ENCODE measurements at places on chromosomes 3 and 15.

- no peak for ATAC-seq
Observed at GRCh38 chr3:98246142-98246541, 17.9 kb upstream of the OR5H6 start.

- no peak for ATAC-seq
Observed at GRCh38 chr3:172133838-172134237, 94.5 kb downstream of the FNDC3B start.

DNA sequence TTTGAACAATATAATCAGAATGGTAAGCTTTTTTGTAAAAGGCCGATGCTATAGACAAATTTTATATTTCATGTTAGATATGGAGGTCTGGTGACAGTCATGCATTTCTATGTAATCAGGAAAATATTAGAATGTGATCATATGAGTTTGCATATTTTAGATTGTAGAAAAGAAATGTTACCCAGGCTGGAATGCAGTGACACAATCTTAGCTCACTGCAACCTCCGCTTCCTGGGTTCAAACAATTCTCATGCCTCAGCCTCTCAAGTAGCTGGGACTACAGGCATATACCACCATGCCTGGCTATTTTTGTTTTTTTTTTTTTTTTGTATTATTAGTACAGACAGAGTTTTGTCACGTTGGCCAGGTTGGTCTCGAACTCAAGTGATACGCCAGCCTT lies 152.0 kb downstream of the LMLN start:
- ATAC-seq = no peak

DNA sequence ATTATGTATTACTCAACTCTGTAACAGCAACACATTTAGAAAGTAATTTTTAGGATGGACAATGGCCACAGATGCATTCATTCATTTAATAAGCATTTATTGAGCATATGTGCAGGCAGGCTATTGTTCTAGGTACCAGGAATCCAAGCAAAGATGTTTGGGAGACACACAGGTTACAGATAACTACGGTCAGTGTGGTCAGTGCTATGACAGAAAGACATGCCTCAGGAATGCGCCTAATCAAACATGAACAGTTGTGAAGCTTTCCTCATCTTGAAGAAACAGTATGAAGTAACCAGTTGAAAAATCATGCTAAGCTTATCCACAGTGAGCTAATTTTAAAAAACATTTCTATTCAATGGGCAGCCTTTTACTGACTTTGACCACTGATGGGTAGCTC lies 155.4 kb upstream of the CCDC54 start:
- ATAC-seq = no peak

DNA sequence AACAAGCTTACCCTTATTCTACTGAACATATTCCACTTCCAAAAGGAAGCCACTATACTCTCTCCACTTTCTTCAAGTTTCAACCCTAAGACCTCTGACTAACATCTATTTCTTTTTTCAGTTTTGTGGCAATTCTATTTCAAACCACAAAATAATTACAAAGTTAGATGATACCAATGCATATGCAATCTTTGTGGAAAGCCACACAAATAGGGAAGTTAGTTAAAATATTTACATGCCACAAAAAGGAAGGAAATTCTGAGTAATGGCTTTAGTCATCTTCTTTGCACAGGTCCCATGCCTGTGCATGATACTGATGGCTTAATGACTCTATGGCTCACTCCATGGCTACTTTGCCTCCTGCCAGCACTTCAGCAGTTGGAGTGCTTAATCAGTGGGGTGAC lies 57.0 kb upstream of the MCTP2 start:
- ATAC-seq = peak; percentile 95

DNA sequence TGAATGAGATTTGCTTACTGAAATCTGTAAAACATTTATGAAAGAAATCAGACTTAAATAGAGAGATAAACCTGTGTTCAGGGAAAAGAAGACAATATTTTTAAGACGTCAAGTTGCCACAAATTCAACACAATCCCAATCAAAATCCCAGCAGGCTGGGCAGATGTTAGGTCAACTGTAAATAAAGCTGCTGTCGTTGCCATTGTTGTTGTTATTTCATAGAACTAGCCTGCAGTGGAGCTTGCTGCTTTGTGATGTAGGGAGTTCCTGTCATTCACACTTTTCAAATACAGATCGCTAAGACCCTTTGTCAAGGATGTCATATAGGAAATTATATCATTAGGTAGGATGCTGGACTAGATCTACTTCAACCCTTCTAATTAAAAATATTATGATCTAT lies 123.1 kb downstream of the NEO1 start:
- ATAC-seq = no peak

GRCh38 chr3:44833394-44833793 lies 28.3 kb upstream of the TMEM42 start:
- ATAC-seq = no peak

GRCh38 chr3:172150913-172151650 lies 111.7 kb downstream of the FNDC3B start:
- ATAC-seq = no peak

- ATAC-seq = no peak
Observed at GRCh38 chr15:25478313-25478712, 39.5 kb upstream of the UBE3A start.

- ATAC-seq = no peak
Observed at GRCh38 chr3:3714572-3714971, 84.7 kb upstream of the LRRN1 start.

GRCh38 chr3:11282250-11283138 lies 10.3 kb downstream of the ATG7 start:
- ATAC-seq = no peak

DNA sequence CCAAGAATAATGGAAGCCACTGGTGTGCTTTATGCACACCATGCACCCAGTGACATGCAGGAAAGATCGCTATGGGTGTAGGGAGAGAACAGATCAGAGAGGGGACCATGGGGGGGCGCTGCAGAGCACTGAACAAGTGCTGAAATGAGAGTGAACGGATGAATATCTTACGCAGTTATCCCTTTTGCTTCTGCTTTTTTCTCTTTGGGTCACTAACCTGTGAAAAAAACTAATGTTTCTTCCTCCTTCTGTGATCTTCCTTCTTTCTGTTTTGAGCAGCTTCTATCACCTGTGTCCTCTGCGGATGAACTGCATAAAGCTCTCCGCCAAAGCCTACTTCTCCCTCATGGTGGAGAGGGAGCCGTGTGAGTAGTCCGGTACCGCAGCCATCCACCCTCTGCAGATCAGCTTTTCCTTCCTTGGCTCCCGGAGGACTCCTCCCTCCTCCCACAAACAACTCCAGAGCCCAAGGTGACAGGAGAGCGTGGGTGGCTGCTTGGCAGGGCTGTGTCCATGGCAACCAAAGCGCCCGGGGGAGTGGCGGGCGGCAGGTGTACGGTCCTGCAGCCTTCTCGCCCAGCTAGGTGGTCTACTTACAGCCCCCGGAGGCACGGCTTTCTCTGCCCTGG lies 106.2 kb downstream of the DGKG start:
- ATAC-seq = peak; percentile 82

DNA sequence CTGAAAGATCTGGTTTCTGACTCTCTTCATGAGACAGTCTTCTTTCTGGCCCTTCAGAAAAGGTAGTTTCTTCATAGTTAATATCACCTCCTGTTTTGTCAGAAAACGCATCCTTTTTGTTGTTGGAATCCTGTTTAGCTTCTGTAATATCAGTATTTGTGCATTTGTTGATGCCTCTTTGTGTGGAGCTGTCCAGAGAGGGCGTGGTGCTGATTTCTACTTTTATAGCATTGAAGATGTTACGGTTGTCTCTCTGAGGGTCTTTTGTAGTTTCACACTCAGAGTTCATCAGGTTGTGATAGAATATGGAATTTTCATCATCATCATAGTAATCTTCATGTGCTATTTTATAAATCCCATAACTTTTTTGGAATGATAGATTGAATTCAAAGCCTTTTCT lies 8.9 kb downstream of the GPR149 start:
- ATAC-seq = no peak

DNA sequence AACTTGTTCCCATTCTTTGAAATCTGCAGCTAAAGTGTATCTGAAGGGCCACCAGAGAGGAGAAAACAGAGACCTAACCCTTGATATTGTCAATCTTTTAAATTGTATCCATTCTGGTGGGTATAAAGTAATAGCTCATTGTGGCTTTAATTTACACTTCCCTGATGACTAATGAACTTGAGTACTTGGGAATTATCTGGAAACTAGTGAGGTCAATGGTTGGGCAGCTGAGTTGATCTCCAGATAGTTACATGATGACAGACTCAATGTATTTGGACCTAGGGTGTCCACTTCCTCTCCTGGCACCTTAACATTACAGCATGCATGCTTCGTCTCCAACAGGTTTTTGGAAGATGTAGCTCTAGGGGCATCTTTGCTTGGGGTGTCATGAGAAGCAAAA lies 195.2 kb downstream of the PDCD6IP start:
- ATAC-seq = no peak

DNA sequence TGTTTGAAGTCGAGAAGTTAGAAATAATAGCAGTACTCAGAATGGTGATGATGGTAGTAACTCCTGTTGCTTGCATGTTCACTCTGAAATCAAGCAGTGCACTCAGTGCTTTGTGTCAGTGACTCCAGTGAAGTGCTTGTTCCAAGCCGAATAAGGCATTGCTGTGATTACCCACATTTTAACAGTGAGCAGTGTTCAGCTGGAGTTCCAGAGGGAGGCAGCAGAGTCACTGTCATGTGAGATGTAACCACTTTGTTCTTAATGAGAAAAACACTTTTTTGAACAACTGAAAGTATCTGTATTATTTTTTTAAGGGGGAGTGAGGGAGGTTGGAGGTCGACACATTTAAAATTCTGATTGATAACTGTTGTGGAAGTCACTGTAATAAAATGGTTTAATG lies 3.7 kb downstream of the MDFIC2 start:
- no peak for ATAC-seq

GRCh38 chr15:67319961-67320360 lies 65.4 kb downstream of the IQCH start:
- ATAC-seq = no peak

DNA sequence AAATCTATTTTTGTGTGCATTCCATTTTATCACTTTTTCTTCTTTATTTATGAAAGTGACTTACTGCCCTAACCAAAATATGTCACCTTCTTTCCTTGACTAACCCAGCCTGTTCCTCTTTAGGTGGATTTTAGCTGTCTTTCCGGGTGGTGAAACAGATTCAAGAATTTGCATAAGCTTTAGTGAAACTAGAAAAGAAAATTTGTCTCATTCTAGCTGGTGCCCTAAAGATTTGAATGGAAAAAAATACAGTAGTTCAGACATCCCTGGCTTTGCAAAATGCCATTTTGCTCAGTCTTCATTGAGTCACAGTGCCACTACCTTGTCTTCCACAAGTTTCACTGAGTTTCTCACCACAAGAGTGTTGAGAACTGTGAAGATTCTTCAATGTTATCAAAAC lies 28.2 kb upstream of the CCDC50 start:
- peak; percentile 82 for ATAC-seq

DNA sequence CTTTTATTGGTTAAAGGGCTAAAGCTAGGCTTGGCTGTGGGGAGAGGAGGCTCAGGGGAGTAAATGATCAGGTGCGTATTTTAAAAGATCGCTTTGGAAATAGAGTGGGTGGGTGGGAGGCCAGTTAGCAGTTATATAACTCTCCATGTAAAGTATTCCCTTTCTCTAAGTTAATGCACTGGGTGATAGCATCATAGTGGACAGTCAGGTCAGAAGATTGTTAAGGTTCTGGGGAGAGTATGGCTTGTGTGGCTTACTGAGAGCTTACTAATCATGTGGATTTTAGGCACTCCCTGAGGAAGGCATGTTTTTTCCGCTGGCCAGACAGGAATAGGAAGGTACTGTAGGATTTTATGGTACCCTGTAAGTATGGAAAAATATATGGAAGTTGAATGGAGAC lies 6.3 kb upstream of the EIF3J start:
- ATAC-seq = no peak

DNA sequence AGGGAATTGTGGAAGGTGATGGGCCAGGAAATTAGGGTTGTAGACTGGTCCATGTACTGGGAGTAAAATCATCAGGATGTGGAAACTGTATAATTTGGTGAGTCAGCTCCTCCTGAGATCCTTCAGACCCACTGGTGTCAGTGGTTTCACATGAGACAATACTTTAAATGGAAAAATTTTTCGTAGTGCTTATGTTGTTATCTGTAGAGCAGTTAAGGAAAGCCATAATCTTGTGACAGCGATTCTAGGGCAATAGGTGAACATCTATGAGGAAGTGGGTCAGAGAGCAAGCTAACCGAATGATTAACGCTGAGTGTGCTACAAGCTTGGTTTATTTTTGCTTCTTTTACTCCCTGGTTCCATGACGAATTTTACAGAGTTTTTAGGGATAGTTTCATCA lies 200.6 kb downstream of the CADM2 start:
- ATAC-seq = no peak

GRCh38 chr3:61358364-61358763 lies 107.1 kb upstream of the FHIT start:
- peak; percentile 96 for ATAC-seq

GRCh38 chr3:101865751-101866509 lies 16.6 kb downstream of the NFKBIZ start:
- no peak for ATAC-seq

- ATAC-seq = no peak
Observed at GRCh38 chr15:31389576-31389975, 62.9 kb downstream of the KLF13 start.

DNA sequence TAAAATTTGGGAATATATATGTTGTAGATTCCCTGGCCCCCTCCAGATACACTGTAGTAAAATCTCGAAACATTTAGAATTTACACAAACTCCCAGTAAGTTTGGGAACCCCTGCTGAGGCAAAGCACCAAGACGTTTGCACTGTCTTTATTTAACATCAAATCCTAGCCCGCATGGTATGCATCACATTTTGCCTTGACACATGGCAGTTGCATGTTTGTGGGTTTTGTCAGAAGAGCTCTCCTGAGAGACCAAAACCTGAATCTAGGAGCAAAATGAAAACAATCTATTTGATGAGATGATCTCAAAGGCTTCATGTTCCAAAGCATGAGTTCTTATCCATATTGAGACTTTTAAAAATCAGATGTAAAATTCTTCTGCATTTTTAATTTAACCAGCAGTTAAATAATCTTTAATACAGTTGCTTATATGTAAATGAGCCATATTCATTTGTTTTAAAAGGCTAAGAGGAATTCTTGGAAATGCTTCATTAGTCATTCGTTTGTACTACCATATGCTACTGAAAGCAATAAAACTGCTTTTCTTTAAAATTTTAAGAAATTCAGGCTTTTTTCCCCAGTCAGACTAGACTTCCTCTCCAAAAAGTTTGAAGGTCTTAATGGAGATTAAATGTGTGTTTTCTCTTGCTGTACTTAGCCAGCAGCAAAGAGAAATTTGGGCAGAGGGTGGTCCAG lies 105.2 kb upstream of the BOC start:
- no peak for ATAC-seq

- ATAC-seq = no peak
Observed at GRCh38 chr3:185734725-185735096, 90.1 kb downstream of the IGF2BP2 start.

DNA sequence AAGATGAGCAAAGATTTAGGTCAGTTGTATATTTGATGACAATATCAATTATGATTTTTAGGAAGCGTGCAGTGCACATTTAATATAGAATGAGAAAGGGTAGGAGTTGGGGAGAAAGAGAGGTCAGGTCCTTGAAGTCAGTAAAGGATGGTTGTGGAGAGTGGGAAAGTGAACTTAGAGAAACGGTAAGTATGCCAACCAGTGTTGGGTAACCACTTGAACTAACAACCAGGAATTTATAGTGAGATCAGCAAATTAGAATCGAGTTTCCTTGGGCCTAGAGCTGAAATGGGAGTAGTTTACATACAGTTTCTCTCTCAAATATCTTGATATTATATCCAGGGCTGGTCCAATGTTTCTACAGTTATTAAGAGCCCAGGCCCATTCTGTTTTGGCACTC lies 188.5 kb upstream of the RBMS3 start:
- ATAC-seq = no peak
